Uterine smooth muscle cell (primary cell): ENCODE measurements at places on chromosomes 13 and 19. TPM values are rescaled to one million over a fixed set of nuclear protein-coding genes. Genes with fewer than 3 reads are reported as not detected.

The PCDH20 gene
- 0.11 TPM in 1 of 2 replicates, not detected in the other for total RNA-seq

The JAK3 gene
- 0.55 and 1.5 TPM in 2 replicates for total RNA-seq

The CD177 gene
- 0.25 and 0.55 TPM in 2 replicates for total RNA-seq

The COMP gene
- 0.11 and 1.1 TPM in 2 replicates for total RNA-seq

The MAMSTR gene
- 1.1 and 1.2 TPM in 2 replicates for total RNA-seq

The FSD1 gene
- 15.5 and 24.5 TPM in 2 replicates for total RNA-seq

The KLK8 gene
- total RNA-seq, result not detected in 2 replicates

The LINGO3 gene
- under 0.01 TPM in 1 of 2 replicates, not detected in the other for total RNA-seq

The CGB2 gene
- not detected in 2 replicates for total RNA-seq

The CYP4F22 gene
- not detected in 2 replicates for total RNA-seq

The TEX29 gene
- not detected in 2 replicates for total RNA-seq

The LRRC4B gene
- total RNA-seq, result 0.12 TPM in 1 of 2 replicates, not detected in the other

The RNF113B gene
- not detected in 2 replicates for total RNA-seq

The ZBTB32 gene
- total RNA-seq, result not detected in 2 replicates

The RHPN2 gene
- 2.0 and 3.5 TPM in 2 replicates for total RNA-seq

The GIPC1 gene
- 181 and 189 TPM in 2 replicates for total RNA-seq

The SRRM5 gene
- not detected in 2 replicates for total RNA-seq

The KLK2 gene
- total RNA-seq, result 0.22 TPM in 1 of 2 replicates, not detected in the other

The RANBP3 gene
- 36.1 and 44.5 TPM in 2 replicates for total RNA-seq

The CELF5 gene
- total RNA-seq, result not detected in 2 replicates

The LYPD5 gene
- 0.50 TPM in 1 of 2 replicates, not detected in the other for total RNA-seq

The AMER2 gene
- total RNA-seq, result under 0.01 TPM in 1 of 2 replicates, not detected in the other

The CA11 gene
- 0.77 and 2.1 TPM in 2 replicates for total RNA-seq

The NUP58 gene
- total RNA-seq, result 74.4 and 97.4 TPM in 2 replicates

The KCTD4 gene
- total RNA-seq, result not detected in 2 replicates

The PCDH17 gene
- total RNA-seq, result not detected in 2 replicates

The CACTIN gene
- total RNA-seq, result 29.1 and 34.2 TPM in 2 replicates

The KLK12 gene
- not detected in 2 replicates for total RNA-seq

The SELENOV gene
- not detected in 2 replicates for total RNA-seq

The MTUS2 gene
- total RNA-seq, result 0.11 and 0.12 TPM in 2 replicates

The YIPF2 gene
- 98.9 and 144 TPM in 2 replicates for total RNA-seq

The RNF225 gene
- total RNA-seq, result 0.37 TPM in 1 of 2 replicates, not detected in the other

The MIR17HG gene
- total RNA-seq, result 12.3 and 12.5 TPM in 2 replicates

The PRRG2 gene
- total RNA-seq, result 0.33 and 0.75 TPM in 2 replicates

The TRPM4 gene
- total RNA-seq, result 10.2 and 17.1 TPM in 2 replicates

The SH2D3A gene
- total RNA-seq, result not detected in 2 replicates

The ARHGEF1 gene
- 37.4 and 51.1 TPM in 2 replicates for total RNA-seq

The PRR36 gene
- total RNA-seq, result not detected in 2 replicates

The CNMD gene
- total RNA-seq, result not detected in 2 replicates

The PSG7 gene
- total RNA-seq, result not detected in 2 replicates

The RINL gene
- total RNA-seq, result 1.1 and 1.9 TPM in 2 replicates

The ICAM5 gene
- 1.8 and 4.6 TPM in 2 replicates for total RNA-seq

The PRODH2 gene
- not detected in 2 replicates for total RNA-seq

The SOX1 gene
- total RNA-seq, result not detected in 2 replicates

The OLFM2 gene
- 0.11 and 1.4 TPM in 2 replicates for total RNA-seq

The IL17D gene
- total RNA-seq, result 1.00 and 1.4 TPM in 2 replicates

The ITGBL1 gene
- total RNA-seq, result 41.5 and 56.5 TPM in 2 replicates

The MAP4K1 gene
- total RNA-seq, result 0.55 TPM in 1 of 2 replicates, not detected in the other

The PRR22 gene
- total RNA-seq, result 0.22 and 0.37 TPM in 2 replicates

The PCSK4 gene
- total RNA-seq, result 2.3 and 4.4 TPM in 2 replicates
